ENCODE measurements at places on chromosomes 4 and X. TPM values are rescaled to one million over a fixed set of nuclear protein-coding genes. Genes with fewer than 3 reads are reported as not detected.

DNA sequence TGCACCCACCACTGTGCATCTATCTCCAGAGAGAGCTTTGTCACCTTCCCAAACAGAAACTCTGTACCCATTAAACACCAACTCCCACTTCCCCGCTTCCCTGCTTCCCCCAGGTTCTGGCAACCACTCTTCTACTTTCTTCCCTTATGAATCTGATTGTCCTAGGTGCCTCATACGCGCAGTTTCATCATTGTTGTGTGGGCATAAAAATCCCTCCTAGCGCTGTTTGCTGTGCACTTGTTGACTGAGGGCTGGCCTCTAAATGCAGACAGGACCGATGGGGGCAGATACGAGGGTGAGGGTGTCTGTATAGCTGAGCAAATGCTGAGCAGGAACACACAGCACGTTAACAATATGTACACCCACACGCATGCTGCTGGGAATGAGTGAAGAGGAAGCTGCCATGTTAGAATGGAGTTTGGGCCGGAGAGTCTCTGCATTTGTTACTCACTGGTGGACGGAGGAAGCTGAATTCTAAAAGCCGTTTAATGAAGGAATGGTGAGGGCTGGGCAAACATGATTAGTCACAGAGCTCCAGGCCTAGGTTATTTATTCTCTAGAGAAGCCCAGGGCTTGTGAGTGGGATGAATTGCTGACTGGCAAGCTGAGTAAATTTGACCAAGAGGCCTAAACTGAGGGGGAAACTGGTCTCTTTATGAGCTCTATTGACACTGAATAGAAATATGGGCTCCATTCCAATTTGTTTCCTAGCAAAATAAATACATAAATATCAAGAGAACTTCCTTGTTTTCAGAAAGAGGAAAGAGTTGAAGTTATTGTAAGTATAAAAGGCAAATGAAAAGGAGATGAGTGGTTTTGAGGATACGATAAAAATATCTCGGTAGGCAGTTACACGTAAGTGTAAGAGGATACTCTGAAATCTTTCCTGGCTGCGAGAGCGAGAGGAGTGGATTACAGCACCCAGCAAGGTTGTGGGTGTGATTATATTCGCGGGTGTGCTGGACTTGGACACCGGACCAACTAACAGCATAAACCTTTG lies 95.9 kb upstream of the RPS6KA3 start:
- DNase-seq = no peak

GRCh38 chr4:21947791-21948346 lies 703 bp downstream of the KCNIP4 start:
- DNase-seq = no peak

DNA sequence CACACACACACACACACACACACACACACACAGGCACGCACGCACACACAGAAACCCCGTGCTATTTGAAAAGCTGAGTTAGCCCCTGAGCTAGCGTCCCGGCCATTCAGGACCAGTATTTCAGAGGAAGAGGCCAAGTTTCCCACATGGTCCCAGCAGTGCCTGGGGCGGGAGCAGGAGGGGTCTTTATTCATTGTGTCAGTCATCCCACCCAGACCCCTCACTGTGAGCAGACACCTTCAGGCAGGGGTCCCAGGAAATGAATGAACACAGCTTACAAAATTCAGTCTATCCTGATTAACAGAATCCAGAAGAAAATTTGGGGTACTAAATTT lies 58.1 kb downstream of the ZFYVE28 start:
- no peak for DNase-seq

FLNA gene
- 84.2 TPM for total RNA-seq

GRCh38 chrX:145549496-145549895 lies 268.1 kb upstream of the SLITRK2 start:
- no peak for DNase-seq

DNA sequence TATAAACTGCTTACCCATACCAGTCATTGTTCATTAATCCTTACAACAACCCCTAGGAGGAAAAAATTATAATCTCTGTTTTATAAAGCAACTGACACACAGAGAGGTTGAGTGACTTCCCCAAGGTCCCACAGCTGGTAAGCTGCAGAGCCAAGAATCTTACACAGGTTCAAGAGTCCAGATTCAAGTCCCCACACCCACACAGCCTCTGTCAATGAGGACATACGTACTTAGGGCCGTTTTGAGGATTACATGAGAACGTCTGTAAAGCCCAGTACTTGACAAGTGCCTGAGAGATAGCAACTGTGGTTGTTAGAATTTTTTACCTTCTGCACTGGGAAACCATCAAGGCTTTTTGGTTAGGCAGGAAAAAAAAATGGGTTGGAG lies 556 bp upstream of the SLC25A43 start:
- no peak for DNase-seq

DNA sequence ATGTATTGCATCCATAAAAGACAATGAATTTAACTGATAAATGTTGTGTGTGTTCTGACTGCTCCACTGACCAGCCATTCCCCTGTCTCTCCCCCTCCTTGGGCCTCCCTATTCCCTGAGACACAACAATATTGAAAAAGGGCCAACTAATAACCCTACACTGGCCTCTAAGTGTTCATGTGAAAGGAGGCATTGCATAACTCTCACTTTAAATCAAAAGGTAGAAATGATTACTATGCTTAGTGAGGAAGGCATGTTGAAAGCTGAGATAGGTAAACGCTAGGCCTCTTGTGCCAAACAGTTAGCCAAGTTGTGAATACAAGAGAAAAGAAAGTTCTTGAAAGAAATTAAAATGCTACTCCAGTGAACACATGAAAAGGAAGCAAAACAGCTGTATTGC lies 152.7 kb downstream of the POU4F2 start:
- DNase-seq = no peak

FHDC1 gene
- total RNA-seq = 15.2 TPM

SHROOM4 gene
- 3.2 TPM for total RNA-seq

ARHGEF38 gene
- total RNA-seq = 23.7 TPM

GRCh38 chr4:85966373-85966772 lies 393.5 kb downstream of the MAPK10 start:
- no peak for DNase-seq

LAS1L gene
- total RNA-seq = 17.3 TPM

- DNase-seq = no peak
Observed at GRCh38 chr4:11900359-11900758, 471.7 kb upstream of the HS3ST1 start.

MAGEB1 gene
- total RNA-seq = not detected

DNA sequence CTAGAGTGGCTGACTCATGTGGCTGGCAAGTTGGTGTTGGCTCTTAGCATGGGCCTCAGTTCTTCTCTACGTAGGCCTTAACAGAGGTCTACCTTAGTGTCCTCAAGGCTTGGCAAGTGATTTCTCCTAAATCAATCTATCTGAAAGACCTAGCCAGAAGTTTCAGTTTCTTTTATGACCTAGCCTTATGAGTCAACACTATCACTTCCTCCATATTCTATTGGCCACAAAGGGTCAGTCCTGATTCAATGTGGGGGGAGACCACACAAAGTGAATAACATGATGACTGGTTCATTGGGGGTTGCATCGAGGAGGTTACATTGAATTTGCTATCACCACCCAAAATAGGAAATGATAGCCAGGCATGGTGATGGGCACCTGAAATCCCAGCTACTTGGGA lies 5.8 kb upstream of the NRK start:
- DNase-seq = no peak

DNA sequence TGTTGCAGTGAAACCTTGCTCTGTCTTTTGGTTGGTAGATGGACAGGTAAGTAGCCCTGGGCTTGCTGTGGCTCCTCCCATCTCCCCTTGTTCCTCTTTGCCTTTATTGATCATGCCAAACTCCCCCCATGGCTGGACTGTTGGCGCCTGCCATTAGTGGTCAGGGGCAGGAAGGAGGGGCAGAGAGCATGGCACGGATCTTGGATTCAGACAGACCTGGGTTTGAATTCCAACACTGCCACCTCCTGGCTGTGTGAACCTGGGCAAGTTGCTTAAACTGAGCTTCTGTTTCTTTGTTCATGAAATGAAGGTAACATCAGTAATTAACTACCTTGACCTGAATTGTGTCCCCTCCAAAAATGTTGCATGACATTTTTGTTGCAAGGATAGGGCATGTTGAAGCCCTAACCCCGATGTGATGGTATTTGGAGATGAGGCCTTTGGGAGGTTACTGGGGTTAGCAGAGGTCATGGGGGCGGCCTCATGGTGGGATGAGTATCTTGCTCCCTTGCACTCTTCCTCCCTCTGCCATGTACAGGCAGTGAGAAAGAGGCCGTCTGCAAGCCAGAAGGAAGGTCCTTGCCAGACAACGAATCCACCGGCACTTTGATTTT lies 6.0 kb downstream of the SLC2A9 start:
- peak; percentile 48 for DNase-seq

DNA sequence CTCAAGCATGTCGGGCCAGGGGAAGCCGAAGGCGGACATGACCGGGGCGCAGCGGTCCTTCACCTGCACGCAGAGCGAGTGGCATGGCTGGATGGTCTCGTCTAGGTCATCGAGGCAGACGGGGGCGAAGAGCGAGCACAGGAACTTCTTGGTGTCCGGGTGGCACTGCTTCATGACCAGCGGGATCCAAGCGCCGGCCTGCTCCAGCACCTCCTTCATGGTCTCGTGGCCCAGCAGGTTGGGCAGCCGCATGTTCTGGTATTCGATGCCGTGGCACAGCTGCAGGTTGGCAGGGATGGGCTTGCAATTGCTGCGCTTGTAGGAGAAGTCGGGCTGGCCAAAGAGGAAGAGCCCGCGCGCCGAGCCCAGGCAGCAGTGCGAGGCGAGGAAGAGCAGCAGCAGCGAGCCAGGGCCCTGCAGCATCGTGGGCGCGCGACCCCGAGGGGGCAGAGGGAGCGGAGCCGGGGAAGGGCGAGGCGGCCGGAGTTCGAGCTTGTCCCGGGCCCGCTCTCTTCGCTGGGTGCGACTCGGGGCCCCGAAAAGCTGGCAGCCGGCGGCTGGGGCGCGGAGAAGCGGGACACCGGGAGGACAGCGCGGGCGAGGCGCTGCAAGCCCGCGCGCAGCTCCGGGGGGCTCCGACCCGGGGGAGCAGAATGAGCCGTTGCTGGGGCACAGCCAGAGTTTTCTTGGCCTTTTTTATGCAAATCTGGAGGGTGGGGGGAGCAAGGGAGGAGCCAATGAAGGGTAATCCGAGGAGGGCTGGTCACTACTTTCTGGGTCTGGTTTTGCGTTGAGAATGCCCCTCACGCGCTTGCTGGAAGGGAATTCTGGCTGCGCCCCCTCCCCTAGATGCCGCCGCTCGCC lies at the start of gene SFRP2:
Gene SFRP2 (minus strand): TSS at position 671 of the 864 bp plus-strand sequence. CDS start 248 bp downstream, at position 423.
- no peak for DNase-seq

- no peak for DNase-seq
Observed at GRCh38 chr4:144565527-144566195, 80.3 kb upstream of the HHIP start.

DNA sequence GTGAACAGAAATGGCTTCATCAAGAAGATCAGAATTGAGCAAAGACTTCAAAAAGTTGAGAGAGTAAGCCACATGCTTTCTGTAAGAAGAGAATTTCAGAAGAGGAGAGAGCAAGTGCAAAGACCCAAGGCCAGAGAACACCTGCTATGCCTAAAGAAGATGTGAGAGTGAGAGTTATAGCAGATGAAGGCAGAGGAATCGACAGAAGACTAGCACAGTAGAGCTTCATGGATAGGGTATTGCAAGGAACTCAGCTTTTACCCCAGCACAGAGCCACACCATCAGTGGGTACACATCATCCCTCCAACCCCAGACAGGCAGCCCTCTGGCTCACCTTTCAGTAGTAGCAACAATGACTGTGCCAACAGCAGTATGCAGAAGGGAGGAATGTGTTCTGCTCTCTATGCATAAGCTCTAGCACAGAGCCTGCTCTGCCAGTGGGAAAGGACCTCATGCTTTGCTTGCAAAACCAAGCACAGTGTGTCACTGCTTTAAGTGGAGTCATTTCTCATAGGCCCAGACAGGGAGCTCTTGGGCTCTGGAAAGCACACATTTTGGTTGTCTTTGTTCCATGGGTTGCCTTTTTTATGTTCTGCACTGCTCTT lies 318.6 kb downstream of the NAF1 start:
- no peak for DNase-seq

DNA sequence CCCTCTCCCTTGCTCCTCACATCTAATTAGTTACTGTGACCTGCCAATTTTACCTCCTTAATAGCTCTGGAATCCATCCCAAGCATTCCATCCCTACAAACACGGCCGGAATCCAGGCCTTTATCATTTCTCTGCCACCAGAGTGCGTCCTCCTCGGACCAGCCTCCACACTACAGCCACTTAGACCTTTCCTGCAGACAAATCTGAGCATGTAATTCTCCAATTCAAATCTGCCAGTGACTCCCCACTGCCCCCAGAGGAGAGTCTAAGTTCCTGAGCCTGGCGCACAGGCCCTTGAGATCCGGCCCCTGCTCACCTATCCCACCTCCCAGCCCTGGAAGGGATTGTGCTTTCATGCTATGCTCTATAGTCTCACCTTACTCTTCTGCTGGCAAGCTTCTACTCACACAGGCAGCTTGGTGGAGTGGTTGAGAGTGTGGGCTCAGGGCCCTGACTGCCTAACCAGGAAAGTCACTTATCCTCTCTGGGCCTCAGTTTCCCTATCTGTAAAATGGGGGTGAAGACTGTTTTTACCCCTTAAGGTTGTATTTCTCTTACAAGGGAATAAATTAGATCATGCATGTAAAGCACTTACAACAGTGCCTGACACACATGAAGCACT lies 31.2 kb downstream of the PJA1 start:
- peak; percentile 8 for DNase-seq

DNA sequence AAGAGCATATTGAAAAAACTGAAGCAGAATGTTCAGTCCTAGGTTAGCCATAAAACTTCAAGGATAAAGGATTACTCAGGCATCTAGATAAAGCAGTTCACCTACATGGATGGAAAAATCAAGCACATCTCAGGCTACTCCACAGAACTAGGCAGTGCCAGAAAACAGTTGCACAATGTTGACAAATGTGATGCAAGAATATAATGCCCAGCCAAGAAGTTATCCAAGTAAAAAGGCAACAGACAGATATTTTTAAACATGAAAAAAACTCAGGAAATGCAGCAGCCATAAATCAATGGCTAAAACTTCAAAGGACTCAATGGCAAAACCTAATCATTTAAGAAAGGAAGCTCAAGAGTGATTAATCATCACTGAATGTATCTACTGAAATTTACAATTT lies 456.0 kb upstream of the FAM241A start:
- no peak for DNase-seq

IL2RG gene
- 47.7 TPM for total RNA-seq

DNA sequence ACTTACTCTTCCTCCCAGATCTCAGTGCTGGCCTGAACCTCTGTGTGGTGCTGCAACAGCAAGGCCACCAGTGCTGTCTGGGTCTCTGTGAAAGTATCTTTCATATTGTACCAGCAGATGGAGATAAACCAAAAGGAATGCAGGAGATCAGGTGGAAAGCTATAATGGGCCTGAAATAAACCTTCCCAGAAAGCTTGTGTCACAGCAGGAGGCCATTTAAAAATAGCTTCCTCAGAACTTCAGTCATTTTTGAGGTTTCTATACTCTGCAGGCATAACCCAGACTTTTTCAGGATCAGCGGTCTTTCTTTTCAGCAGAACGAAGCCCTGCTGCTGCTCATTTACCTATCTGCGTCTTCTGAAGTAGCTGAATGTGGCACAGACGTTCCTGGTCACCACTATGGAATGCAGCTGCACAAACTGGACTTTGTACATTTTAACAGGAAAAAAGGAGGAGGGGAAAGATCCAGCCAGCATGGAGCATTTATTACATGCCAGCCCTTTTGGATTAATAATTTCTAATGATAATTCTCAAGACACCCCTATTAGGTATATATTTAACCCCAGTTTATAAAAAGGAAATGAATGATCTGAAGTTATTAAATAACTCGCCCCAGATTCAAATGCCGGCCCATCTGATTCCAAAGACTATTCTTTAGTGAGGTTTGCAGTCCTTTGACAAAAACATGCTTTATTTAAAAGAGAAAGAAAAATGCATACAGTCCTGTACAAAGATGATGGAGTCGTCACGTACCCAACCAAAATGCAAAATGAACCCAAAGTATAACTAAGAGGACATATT lies 119.7 kb downstream of the NFKB1 start:
- peak; percentile 55 for DNase-seq
